ENCODE measurements at places on chromosomes 13 and 19. TPM values are rescaled to one million over a fixed set of nuclear protein-coding genes. Genes with fewer than 3 reads are reported as not detected.

Gene ZIK1
- total RNA-seq, result 8.4 TPM

Gene PDE4A
- 7.2 TPM for total RNA-seq

Gene PABPC3
- 0.84 TPM for total RNA-seq

Gene ZNF575
- 0.31 TPM for total RNA-seq

Gene FAM124A
- under 0.01 TPM for total RNA-seq

Gene TMEM221
- not detected for total RNA-seq

Gene FRY
- total RNA-seq, result 12.5 TPM

Gene C19orf38
- 71.8 TPM for total RNA-seq

Gene ADGRL1
- 4.0 TPM for total RNA-seq

Measured in mononuclear cell (primary cell).